ENCODE measurements at places on chromosomes 3 and 15.

DNA sequence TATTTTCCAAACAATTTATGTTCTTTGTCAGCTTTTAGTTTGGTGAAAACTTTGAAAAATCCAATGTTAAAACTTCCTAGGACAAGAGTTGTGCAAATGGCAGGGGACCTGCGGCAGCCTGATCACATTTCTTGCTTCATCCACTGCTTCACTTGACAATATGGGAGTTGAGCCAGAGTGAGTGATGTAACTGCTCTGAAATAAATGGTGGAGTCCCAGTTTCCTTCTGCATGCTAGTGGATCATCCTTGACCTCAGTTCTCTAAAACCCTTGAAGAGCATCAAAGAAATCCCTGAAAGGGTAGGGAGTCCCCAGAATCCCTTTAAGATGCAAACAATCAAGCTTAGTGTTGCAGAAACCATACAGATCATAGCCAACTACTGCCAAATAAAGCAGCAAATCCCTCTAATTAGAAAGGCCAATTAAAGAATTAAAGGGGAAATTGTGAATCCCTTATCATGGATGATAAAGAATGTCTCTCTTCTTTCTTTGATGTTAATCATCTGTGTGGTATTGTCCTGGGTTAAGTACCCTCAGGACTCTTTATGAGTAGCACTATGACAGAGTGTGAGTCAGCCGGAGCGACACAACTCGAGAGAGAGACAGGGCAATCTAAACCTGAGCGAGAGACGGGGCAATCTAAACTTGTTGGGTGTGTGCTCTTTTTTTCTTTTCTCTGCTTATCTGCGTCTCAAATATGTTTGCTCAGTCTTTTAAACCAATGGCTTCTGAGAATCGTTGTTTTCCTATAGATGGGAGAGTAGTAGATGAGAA, 41.8 kb upstream of the GAP43 start:
- no peak for DNase-seq

- DNase-seq = no peak
Measured at GRCh38 chr3:121443456-121443855, 102.3 kb downstream of the POLQ start.

- DNase-seq = no peak
Measured at GRCh38 chr15:72182244-72182643, 15.3 kb downstream of the GRAMD2A start.

DNA sequence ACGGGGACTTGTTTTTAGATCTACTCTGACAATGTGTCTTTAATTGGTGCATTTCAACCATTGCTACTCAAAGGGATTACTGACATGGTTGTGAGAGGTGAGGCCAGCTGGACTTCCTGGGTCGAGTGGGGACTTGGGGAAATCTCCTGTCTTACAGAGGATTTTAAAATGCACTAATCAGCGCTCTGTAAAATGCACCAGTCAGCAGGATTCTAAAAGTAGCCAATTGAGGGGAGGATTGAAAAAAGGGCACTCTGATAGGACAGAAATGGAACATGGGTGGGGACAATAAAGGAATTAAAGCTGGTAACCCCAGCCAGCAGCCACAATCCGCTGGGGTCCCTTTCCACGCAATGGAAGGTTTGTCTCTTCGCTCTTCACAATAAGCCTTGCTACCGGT, 122.5 kb upstream of the SNRPN start:
- no peak for DNase-seq

GRCh38 chr3:121595765-121596406, 2.7 kb downstream of the FBXO40 start:
- no peak for DNase-seq

DNA sequence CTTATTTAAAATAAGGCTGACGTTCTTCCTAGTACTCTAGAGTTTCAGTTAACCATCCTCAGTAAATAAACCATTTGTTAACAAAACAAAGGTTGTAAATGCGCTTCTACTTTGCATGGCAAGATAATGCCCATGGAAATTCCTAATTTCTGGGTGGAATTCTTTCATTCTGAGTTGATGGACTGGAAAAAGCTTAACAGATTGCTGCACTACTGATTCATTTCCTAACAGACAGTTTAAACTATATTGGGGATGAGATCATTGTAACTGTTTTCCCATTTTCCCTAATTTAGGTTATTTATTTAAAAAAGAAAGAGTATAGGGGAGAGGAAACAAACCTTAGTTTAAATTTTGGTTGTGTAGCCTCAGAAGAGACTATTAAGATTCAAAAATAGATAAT, 342.2 kb downstream of the NLGN1 start:
- DNase-seq = no peak

- DNase-seq = no peak
Measured at GRCh38 chr15:42066764-42067415, 27.5 kb downstream of the PLA2G4D start.

GRCh38 chr15:38647683-38648082, 83.1 kb upstream of the RASGRP1 start:
- DNase-seq = peak; percentile 13

DNA sequence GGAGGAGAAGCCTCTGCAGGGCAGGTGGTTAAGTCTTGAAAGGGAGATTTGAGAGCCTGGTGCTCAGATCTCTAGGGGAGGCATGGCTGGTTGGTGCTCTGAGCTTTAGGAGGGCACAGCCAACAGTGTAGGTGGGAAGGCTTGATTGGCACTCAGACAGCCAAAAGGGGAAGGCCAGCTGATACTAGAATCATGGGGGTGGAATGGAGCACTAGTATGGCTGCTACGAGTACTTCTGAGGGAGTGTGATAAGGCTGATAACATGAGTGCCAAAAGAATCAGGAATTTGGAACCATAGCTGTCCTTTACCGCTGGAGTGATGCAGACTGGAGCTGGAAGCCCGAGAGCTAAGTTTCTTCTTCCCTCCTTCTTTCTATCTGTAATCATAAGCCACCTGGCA, 184.6 kb upstream of the TBC1D5 start:
- no peak for DNase-seq

GRCh38 chr3:65006300-65006739, 318.5 kb upstream of the ADAMTS9 start:
- DNase-seq = no peak

- no peak for DNase-seq
Measured at GRCh38 chr3:14620512-14620911, 31.1 kb upstream of the CCDC174 start.

GRCh38 chr3:138093721-138094120, 21.7 kb downstream of the DZIP1L start:
- DNase-seq = no peak

DNA sequence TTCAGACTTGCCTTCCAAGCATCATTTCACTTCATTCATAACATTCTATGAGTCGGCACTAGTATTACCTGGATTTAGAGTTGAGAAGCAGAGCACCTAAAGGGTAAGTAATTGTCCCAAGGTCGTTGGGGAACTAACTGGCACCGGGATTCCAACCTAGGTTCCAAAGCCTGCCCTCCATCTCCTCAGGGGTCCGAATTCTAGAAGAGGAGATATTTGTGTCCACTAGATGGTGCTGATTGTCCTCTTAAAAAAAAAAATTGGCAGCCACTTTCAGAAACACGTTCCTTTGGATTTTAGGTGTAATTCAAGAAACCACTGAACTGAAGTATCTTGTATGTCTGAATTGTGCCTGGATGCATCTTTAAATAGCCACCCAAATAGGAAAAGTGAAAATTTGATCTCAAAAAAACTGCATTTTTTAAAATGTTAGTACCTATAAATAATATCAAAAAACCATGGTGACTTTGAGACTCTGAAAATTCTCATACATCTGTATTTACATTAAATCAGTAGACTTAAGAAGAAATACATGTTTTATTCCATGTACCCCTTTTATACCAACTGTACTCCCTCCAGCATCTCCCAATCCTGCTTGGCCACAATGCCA, 3.9 kb upstream of the FSIP1 start:
- no peak for DNase-seq

DNA sequence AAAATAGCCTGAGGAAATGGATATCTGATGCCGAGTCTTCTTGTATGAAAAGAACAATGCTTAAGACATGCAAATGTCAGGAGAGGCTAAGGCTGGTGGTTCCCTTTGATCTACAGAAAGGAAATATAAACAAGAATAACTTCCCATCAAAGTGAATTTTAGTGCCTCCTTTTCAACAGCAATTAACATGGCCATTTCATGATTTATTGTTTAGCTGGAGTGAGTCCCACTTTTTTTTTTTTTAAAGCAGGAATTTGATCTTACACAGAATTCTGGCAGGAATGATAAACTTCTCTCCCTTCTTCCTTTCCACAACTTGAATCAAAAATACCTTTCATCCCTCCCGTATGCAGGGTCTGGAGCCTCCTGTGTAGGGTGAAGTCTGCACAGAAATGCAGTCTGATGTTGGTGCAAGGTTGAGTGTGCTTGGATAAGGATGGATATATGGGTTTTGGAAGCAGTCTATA, 287.0 kb downstream of the MEX3B start:
- no peak for DNase-seq

- DNase-seq = no peak
Measured at GRCh38 chr3:109930582-109930981, 593.2 kb upstream of the DPPA4 start.
